ENCODE measurements at places on chromosomes 3 and 15. TPM values are rescaled to one million over a fixed set of nuclear protein-coding genes. Genes with fewer than 3 reads are reported as not detected.

Gene MAP6D1
- total RNA-seq = 2.2 TPM

- DNase-seq = no peak
Measured at GRCh38 chr3:150074697-150075416, 104.2 kb upstream of the PFN2 start.

GRCh38 chr3:41848753-41849574 lies 112.9 kb downstream of the ULK4 start:
- DNase-seq = no peak

Gene RASGRF1
- not detected for total RNA-seq

DNA sequence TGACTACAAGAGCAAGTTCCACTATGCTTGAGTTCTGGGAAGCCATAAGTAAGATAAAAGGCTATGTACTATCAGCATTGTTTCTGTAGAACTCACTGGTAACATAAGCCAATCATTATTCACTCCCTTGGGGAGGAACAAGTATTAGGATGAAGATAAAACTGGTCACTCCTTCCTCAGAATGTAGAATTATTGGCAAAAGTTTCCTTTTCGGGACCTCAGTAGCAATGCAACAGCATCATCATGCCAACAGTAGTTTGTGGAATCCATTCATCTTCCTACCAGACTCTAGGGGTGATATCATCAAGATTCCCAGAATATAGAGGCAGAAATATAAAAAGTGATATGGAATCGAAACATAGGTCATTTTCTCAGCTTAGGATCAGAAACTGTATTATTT lies 209.5 kb downstream of the PLOD2 start:
- DNase-seq = no peak
